ENCODE measurements at places on chromosomes 4 and X.

- no peak for DNase-seq
These were observed 330.3 kb upstream of the EPHA5 start for GRCh38 chr4:66000510-66001117.

GRCh38 chr4:19707876-19708275 lies 543.8 kb upstream of the SLIT2 start:
- no peak for DNase-seq

DNA sequence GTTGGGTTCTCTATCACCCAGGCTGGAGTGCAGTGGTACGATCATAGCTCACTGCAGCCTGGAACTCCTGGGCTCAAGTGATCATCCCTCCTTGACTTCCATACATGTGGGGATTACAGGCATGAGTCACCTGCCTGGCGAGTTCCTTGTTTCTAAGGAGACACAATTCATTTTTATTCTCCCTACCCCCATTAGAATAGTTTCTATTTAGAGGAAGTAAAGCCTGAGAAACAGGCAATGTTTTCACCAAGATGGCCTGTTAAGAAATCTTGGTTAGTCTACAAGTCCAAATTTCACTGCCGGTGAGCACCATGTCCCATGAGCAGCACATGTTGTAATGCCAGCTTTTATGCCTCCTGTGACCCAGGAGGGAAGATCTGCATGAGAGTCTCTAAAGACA lies 5.7 kb downstream of the CYBB start:
- DNase-seq, result peak; percentile 62

DNA sequence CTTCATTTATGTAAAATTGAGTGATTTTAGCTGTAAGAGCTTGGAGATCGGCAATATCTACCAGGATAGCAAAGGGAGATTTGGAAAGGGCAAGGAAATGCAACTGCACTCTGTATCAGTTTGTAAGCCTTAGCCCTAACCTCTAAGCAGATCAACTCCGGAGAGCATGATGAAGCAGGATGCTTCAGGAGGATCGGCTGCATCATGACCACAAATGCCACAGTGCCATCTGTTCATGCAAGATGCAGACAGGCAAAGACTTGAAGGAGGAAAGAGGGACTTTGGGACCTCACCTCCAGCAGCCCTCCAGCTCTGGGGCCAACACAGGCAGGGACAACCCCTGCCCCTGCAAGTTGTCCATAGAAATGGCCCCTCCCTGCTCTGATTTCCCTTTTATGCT lies 377.6 kb upstream of the GATB start:
- DNase-seq, result peak; percentile 38

DNA sequence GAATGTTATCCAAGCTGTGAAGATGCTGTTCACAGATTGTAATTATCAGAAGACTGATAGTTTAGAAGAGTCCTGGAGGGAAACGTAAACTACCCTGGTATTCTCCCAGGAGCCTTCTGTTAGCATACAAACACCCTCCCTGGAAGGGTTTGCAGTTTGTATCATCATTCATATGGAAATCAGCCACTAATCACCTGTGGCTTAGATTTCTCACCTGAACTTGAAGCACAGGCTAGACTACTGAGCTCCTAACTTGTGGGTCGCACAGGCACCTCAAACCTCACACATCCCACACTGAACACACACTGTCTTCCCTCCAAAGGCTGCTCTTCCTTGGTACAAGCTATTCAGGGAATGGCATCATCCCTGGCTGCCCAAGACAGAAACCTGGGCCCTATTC lies 30.7 kb downstream of the SHISA3 start:
- DNase-seq, result no peak

GRCh38 chr4:174928174-174928573 lies 10.0 kb downstream of the ADAM29 start:
- DNase-seq, result no peak

GRCh38 chr4:134174271-134174670 lies 27.3 kb downstream of the PABPC4L start:
- no peak for DNase-seq

DNA sequence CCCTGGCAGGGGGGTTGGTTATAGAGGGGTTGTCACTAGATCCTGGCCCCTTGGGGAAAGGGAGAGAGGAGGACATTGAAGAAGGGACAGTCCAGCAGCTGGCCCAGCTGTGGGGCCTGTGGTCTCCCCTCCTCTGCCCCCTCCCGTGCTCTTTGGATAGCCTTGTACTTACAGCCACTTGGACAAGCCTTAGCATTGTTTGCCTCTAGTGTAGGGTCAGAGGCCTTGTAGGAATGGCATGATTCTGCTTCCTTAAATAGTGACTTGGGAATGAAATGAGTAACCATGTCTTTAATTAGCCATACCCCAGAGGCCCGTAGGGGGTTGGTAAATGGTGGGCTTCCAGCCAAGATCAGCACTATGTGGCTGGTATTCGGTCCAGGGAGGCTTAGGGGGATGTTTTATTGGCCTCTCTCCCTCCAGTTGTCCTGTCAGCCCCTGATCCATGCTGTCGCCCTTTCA lies 230.6 kb downstream of the PTTG2 start:
- no peak for DNase-seq

- DNase-seq, result no peak
These were observed 77.5 kb downstream of the MSN start for GRCh38 chrX:65744965-65745364.

DNA sequence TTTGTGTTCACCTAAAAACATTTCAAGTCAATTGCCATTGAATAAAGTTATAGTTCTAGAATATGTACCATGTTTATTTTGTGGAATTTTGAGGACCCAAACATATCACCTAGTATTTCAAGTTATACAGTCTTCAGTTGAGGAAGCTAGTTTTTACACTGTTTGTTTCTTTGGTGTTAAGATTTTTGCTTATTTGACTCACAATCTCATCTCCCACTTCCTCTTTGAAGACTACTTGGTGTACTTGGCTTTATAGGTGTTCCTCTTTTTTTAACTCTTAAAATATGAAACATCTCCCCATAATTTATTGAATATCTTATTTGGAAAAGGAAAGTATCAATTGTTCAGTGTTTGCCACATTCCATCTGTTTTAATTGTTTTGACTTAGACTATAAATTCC lies 675.4 kb downstream of the RAPGEF2 start:
- no peak for DNase-seq

Measured in common myeloid progenitor, CD34-positive (primary cell).